ENCODE measurements at places on chromosomes 16 and 17.

GRCh38 chr16:13436641-13437412, 483.1 kb upstream of the ERCC4 start:
- DNase-seq, result no peak

GRCh38 chr16:79874391-79874790, 273.9 kb upstream of the MAF start:
- DNase-seq, result no peak

DNA sequence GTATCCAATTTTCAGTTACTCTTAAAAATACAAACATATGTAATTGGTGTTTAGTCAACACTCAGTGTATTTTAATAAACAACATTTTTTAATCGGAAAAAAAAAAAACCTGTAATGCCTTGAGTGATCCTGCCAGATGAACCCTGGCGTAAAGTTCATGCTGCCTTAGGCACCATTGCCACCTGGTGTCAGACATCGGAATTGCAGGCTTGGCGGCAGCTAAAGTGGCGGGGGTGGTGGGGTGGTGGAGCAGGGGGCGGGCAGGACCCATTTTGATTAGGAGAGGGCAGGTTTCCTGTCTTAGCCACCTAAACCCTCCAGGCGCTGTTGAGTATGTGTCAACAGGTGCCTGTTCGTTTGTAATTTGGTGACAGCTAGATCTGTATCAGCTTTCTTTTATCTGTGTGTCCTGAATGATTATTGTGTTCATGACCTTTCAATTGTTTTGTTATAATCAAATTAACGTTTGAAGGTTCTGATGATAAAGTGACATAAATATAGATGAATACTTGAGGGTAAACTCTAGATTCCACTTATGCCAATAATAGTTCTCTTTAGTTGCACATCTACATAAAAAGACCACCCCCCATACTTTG, 588.7 kb downstream of the CDH13 start:
- no peak for DNase-seq

DNA sequence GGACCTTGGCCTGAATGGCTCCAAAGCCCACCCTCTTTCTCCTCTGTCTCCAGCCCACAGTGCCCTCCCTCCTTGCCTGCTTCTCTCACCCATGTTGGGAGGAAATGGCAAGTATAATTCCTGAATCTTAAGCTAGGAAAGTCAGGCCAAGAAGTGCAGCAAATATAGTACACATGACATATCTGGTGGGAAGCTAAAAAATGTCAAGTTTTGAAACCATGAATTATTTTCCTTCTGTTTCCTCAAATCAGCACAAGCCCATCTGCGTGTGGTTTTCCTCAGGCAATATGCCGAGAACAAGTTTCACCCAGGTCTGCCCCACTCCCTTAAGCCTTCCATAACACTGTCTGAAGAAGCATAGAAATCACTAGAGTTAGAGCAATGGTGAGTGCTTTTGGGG, 502.8 kb upstream of the CDH11 start:
- DNase-seq, result no peak

DNA sequence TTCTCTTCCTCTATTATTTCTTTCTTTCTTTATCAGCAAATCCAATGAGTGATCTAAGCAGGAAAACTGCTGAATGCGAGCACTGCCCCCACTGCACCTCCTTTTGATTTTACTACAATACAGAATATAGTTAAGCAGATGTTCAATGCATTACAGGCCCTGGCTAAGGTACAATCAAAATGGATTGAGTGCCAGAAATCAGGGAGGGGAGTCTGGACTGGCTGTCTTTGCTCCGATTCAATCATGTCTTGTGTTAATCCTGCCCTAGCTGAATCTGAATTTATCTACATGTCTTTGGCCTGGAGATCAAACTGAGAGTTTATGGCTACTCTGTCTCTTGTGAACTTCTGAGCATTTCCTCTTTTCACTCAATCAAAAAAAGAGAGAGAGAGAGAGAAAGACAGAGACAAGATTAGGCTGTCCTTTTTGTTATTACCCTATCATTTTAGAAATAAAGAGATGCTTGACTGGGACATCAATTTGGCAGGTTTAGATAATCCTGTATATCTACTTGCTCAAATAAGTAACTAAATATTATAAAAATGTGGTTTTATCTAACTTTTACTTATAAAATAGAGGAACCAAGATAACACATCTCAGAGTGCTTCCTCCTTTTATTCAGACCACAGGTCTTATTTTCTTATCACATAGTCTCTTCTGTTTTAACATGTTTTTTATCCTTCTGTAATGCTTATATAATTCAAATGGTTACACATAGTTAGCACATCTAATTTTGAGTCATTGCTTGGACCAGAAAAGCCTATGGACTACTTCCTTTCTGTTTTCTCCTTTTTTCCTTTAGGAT, 656.2 kb downstream of the KCNJ2 start:
- no peak for DNase-seq

GRCh38 chr16:1327619-1327947, 5.9 kb upstream of the BAIAP3 start:
- no peak for DNase-seq

DNA sequence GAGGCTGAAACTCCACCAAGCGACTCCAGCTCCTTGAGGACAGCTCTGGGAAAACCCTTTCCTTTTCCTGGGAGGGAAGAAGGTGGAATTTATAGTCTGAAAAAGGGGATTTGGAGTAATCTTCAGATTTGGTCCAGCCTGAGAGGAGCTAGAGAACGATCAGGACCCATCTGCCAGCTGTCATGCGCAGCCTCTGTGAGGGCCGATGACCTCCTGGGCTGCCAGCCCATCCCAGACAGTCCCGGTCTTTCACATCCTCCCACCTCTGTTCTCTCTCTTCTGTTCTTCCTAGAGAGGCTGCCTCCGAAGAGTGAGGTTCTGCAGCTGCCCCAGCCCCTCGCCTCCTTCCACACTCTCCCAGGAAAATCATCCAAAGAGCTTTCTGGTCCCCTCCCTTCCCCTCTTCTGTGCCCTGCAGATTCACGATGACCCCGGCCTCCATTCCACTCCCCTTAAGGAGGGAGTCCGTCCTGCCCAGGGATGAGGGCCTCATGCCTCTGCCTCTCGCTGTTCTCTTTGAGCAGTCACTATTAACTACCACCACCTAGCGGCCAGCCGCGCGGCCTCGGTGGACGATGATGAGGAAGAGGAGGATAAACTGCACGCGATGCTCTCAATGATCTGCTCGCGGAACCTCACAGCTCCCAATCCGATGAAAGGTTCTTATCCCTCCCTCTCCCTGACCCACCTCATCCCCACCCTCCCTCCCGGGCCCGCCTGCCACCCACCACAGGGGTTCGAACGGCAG, 29.6 kb downstream of the SGSM2 start:
- no peak for DNase-seq

GRCh38 chr17:82603981-82604448, 44.2 kb downstream of the WDR45B start:
- peak; percentile 25 for DNase-seq
